Nephron progenitor cell (in vitro differentiated cells): ENCODE measurements at places on chromosomes 4 and X.
A peak's percentile ranks its signal among the peaks of the same experiment; 100 is the strongest.

- H3K4me1 ChIP-seq = no peaks in the 10 kb centered on the region
- no peak overlapping the region for H3K27ac ChIP-seq
- no peak for DNase-seq
- no peak overlapping the region for H3K4me3 ChIP-seq
- no peaks in the 10 kb centered on the region for H3K27me3 ChIP-seq
- H3K36me3 ChIP-seq = no peaks in the 10 kb centered on the region
These were observed 65.2 kb upstream of the TENT5D start for GRCh38 chrX:80354966-80355465.

DNA sequence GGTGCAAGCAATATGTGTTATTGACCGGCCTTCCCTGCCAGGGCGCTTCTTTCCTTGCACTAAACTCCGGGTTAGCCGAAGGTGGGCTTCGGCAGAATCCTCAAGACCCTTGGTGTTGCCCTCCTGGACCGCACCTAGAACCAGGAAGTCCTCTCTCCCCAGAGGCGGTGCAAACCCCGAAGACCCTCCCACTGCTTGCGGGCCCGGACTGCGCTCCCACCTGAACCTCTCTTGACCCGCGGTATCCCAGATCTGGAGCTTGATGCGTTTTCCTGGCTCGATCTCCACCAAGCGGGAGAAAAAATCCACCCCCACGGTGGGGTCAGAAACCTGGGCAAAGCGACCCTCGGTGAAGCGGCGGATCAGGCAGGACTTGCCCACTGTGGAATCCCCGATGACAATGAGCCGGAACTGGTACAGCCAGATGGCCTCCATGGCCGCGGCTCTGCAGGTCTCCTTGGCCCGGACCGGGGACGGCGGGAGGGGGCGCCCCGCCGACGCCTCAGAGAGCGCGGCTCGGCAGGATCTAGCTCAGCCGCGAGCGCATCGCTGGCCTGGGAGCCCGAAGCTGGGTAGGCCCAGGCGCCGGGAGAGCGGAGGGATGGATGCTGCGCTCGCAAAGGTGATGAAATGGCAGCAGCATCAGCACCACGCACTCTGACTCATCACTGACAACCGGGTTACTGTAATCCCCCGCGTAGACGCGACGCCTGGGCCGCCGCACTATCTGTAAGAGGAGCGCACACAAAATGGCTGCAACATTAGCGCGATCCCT, at the start of gene RAB39B:
RAB39B (minus strand) TSS at position 638 of the 775 bp plus-strand sequence; CDS start at position 435, 203 bp downstream.
- no peak within 1 kb of the TSS for H3K27ac ChIP-seq
- peaks cover 4% of the 10 kb centered on the region for H3K27me3 ChIP-seq
- peaks cover 3% of the 10 kb centered on the region for H3K36me3 ChIP-seq

- H3K4me3 ChIP-seq = no peak overlapping the region
- H3K27me3 ChIP-seq = peaks cover 3% of the 10 kb centered on the region
- H3K4me1 ChIP-seq = peaks cover 20% of the 10 kb centered on the region
- DNase-seq = no peak
- H3K36me3 ChIP-seq = peaks cover 5% of the 10 kb centered on the region
These were observed 16.4 kb upstream of the ZNF280C start for GRCh38 chrX:130285069-130285620.

- H3K27ac ChIP-seq = no peak overlapping the region
- H3K27me3 ChIP-seq = no peaks in the 10 kb centered on the region
- no peaks in the 10 kb centered on the region for H3K4me1 ChIP-seq
- DNase-seq = no peak
- no peak overlapping the region for H3K4me3 ChIP-seq
These were observed 256.1 kb upstream of the ITM2A start for GRCh38 chrX:79623098-79623762.

GRCh38 chrX:39602195-39602594, 495.6 kb downstream of the BCOR start:
- H3K4me3 ChIP-seq = no peak overlapping the region
- H3K27ac ChIP-seq = no peak overlapping the region
- H3K27me3 ChIP-seq = peaks cover 53% of the 10 kb centered on the region
- no peaks in the 10 kb centered on the region for H3K36me3 ChIP-seq

DNA sequence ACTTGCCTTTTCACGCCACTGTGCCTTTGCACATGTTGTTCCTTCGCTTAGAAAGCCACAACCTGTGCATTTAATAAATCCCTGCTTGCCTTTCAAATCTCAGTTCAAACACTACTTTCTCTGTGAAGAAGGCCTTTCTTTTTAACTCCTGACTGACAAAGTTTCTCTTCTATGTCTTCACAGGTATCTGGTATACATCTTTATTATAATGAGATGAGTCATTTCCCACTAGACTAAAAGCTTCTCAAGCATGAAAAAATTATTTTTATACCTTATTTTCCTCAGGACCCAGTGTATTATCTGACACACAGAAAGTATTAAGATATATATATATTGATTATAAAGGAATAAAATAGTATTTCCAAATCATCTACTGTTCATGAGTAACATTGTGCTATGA, 189.9 kb downstream of the TBCK start:
- no peaks in the 10 kb centered on the region for H3K4me1 ChIP-seq
- H3K4me3 ChIP-seq = no peak overlapping the region
- peaks cover 11% of the 10 kb centered on the region for H3K27me3 ChIP-seq
- H3K27ac ChIP-seq = no peak overlapping the region
- no peak for DNase-seq

GRCh38 chrX:57445832-57446231, 146.0 kb upstream of the ZXDB start:
- DNase-seq = no peak
- no peaks in the 10 kb centered on the region for H3K27me3 ChIP-seq
- H3K4me3 ChIP-seq = no peak overlapping the region
- H3K27ac ChIP-seq = no peak overlapping the region
- H3K36me3 ChIP-seq = peaks cover 4% of the 10 kb centered on the region
- H3K4me1 ChIP-seq = no peaks in the 10 kb centered on the region

DNA sequence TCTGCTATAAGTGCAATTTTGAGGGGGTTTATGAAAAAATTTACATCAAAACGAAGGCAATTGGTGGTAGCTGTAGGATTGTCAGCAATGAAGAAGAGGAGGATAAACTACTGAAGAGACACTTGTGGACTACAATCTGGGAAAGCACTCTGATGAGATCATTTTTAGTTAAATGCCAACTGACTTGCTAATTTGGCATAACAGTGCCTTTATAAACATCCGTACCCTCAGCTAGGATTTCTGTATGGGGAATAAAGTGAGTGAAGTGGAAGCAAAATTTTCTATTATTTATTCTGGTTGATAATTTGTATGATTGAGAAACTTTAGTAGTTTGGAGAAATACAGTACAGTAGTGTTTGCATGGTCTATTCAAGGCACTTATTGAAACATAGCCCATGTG, 11.2 kb upstream of the GNRHR start:
- peaks cover 5% of the 10 kb centered on the region for H3K4me1 ChIP-seq
- H3K4me3 ChIP-seq = no peak overlapping the region
- no peak overlapping the region for H3K27ac ChIP-seq
- no peaks in the 10 kb centered on the region for H3K27me3 ChIP-seq

DNA sequence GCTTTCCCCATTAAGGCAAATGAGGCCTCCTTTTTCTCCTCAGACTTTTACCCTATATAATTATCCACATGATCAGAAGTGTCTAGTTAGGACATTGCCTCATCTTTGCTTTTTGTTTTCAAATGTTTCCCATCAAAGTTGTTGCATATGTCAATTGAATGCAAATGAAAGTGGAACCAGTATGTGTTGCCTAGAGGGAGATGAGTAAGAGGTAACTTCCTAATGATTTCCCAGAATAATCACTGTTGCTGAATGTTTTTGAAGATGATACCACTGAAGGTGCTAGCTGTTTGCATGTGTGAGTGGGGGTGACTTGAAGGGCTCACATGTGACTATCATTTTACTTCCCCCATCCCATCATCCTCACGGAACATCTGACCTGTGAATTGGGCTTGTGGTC, 33.9 kb downstream of the PAK3 start:
- no peak for DNase-seq

DNA sequence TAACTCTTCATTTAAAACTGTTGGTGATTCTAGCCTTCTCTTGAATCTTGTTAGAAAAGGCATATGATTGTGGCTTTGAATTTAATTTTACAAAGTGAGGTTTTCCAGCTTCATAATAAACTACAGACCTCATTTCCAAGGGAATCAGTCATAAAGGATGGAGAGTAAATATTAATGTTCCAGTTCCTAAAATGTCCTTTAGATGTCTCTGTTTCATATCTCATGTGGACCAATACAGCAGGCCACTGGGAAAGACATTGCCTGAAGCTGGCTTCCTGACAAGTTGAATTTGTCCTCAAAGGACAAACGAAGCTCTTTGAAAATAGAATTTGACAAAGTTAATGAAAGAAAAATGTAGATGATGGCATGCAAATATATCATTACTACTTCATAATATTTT, 125.4 kb downstream of the ZNF330 start:
- H3K27ac ChIP-seq = no peak overlapping the region
- H3K4me3 ChIP-seq = no peak overlapping the region
- H3K36me3 ChIP-seq = no peaks in the 10 kb centered on the region
- H3K4me1 ChIP-seq = no peaks in the 10 kb centered on the region
- peaks cover 3% of the 10 kb centered on the region for H3K27me3 ChIP-seq
- no peak for DNase-seq

GRCh38 chr4:40190465-40190864, 6.4 kb upstream of the RHOH start:
- H3K4me3 ChIP-seq = no peak overlapping the region
- H3K27me3 ChIP-seq = peaks cover 5% of the 10 kb centered on the region
- H3K27ac ChIP-seq = peak overlapping the region; percentile 83

DNA sequence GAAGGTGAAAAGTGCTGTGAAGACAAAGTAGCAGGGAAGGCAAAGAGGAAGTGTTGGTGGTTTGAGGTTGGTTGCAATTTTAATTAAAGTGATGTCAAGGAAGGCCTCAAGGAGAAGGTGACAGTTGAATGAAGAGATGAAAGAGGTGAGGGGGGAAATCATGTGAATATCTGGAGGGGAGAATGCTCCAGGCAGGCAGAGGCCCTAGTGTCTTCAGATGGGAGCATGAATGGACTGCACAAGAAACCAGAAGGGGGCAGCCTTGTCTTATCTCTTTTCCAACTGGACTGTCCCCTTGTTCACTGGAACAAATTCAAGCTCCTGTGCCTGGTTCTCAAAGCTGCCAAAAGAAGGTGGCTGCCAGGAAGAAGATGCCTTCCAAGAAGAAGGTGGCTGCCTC, 68.4 kb downstream of the MAOB start:
- no peak overlapping the region for H3K4me3 ChIP-seq
- H3K36me3 ChIP-seq = no peaks in the 10 kb centered on the region

GRCh38 chrX:153875391-153876111, 10.4 kb downstream of the L1CAM start:
- H3K4me1 ChIP-seq = peaks cover 68% of the 10 kb centered on the region
- H3K4me3 ChIP-seq = no peak overlapping the region
- H3K27me3 ChIP-seq = peaks cover 11% of the 10 kb centered on the region
- H3K36me3 ChIP-seq = peaks cover 4% of the 10 kb centered on the region
- DNase-seq = peak; percentile 90

- no peak overlapping the region for H3K4me3 ChIP-seq
- H3K27ac ChIP-seq = no peak overlapping the region
- no peaks in the 10 kb centered on the region for H3K4me1 ChIP-seq
- no peaks in the 10 kb centered on the region for H3K27me3 ChIP-seq
These were observed 76.5 kb upstream of the TEX13A start for GRCh38 chrX:105297041-105297440.

GRCh38 chr4:57462843-57463242, 352.7 kb upstream of the IGFBP7 start:
- peaks cover 10% of the 10 kb centered on the region for H3K27me3 ChIP-seq
- no peaks in the 10 kb centered on the region for H3K4me1 ChIP-seq
- DNase-seq = no peak
- no peaks in the 10 kb centered on the region for H3K36me3 ChIP-seq
- no peak overlapping the region for H3K27ac ChIP-seq

GRCh38 chrX:155127940-155128339, 56.6 kb downstream of the BRCC3 start:
- H3K27me3 ChIP-seq = peaks cover 4% of the 10 kb centered on the region
- DNase-seq = no peak
- no peaks in the 10 kb centered on the region for H3K4me1 ChIP-seq
- no peak overlapping the region for H3K4me3 ChIP-seq
- H3K36me3 ChIP-seq = peaks cover 36% of the 10 kb centered on the region

GRCh38 chrX:21620234-21620633, 37.9 kb downstream of the KLHL34 start:
- no peak overlapping the region for H3K4me3 ChIP-seq
- H3K27ac ChIP-seq = no peak overlapping the region
- DNase-seq = no peak
- H3K36me3 ChIP-seq = no peaks in the 10 kb centered on the region
- H3K27me3 ChIP-seq = no peaks in the 10 kb centered on the region

DNA sequence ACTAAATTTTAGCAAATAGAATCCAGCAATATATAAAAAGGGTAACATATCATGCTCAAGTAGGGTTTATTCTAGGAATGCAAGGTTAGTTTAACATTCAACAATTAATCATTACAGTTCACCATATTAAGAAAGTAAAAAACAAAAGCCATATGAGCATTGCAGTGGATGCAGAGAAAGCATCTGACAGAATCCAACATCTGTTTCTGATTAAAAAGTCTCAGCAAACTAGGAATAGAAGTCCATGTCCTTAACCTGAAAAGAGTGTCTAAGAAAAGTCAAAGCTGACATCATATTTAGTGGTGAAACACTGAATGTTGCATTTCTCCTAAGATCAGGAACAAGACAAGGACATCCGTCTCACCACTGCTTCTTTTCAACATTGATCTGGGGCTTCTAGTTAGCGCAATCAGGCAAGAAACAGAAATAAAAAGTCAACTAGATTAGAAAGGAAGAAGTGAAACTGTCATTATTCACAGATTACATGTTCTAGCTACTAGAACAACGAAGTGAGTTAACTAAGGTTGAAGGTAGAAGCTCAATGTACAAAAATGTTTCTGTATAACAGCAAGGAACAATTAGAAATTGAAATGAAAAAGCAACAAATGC, 49.3 kb downstream of the MRPL1 start:
- no peaks in the 10 kb centered on the region for H3K27me3 ChIP-seq
- peaks cover 56% of the 10 kb centered on the region for H3K36me3 ChIP-seq
- H3K4me1 ChIP-seq = no peaks in the 10 kb centered on the region
- H3K4me3 ChIP-seq = no peak overlapping the region
- H3K27ac ChIP-seq = no peak overlapping the region

DNA sequence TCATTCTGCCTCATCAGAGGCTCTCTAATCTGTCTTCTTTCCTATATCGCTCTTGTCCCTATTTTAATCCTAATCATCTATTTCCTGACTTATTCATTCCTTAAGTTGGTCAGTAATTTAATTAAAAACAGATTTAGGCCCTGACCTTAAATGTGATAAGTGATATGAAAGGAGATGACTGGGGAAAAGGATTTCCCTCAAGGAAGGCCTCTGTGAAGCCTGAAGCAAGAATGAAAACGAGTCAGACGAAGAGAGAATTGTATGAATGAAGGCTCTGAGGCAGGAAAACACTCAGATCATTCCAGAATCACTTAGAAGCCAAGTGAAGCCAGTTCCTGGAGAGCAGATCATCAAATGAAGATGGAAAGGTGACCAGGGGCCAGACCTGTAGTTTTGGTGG, 22.1 kb downstream of the PKD2 start:
- peaks cover 62% of the 10 kb centered on the region for H3K36me3 ChIP-seq
- no peaks in the 10 kb centered on the region for H3K4me1 ChIP-seq
- H3K27ac ChIP-seq = peak overlapping the region; percentile 29
- H3K4me3 ChIP-seq = no peak overlapping the region

- H3K36me3 ChIP-seq = no peaks in the 10 kb centered on the region
- DNase-seq = no peak
- H3K4me1 ChIP-seq = no peaks in the 10 kb centered on the region
- H3K4me3 ChIP-seq = no peak overlapping the region
These were observed 17.8 kb upstream of the MCF2 start for GRCh38 chrX:139725720-139726119.
